RWPE2 (cell line): ENCODE measurements at places on chromosomes 13 and 19.

DNA sequence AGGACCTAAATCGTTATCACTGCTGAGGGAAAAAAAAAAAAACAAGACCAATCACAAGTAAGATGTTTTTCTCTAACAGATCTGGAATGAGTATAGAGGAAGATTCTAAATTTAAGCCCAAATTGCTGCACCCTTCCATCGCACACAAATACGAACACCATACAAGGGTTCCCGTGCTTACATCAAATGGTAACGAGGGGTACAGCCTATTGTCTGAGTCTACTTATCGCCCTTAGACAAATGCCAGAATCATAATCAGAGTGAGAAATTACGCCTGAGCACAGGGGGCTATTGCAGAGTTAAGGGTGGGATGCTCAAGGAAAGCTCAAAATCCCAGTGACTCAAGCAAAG lies 603 bp downstream of the ZC3H13 start:
- H3K27me3 ChIP-seq: no peaks in the 10 kb centered on the region
- no peaks in the 10 kb centered on the region for H3K36me3 ChIP-seq
- DNase-seq: no peak

GRCh38 chr13:58329746-58330145 lies 698.2 kb downstream of the PCDH17 start:
- H3K4me1 ChIP-seq: no peaks in the 10 kb centered on the region
- H3K4me3 ChIP-seq: no peak overlapping the region
- H3K27ac ChIP-seq: no peak overlapping the region
- no peak for DNase-seq

- no peak for DNase-seq
- no peaks in the 10 kb centered on the region for H3K36me3 ChIP-seq
- H3K27ac ChIP-seq: no peak overlapping the region
- no peak overlapping the region for H3K4me3 ChIP-seq
- H3K27me3 ChIP-seq: no peaks in the 10 kb centered on the region
- no peaks in the 10 kb centered on the region for H3K4me1 ChIP-seq
Measured at GRCh38 chr13:26646603-26647002, 89.1 kb downstream of the WASF3 start.

DNA sequence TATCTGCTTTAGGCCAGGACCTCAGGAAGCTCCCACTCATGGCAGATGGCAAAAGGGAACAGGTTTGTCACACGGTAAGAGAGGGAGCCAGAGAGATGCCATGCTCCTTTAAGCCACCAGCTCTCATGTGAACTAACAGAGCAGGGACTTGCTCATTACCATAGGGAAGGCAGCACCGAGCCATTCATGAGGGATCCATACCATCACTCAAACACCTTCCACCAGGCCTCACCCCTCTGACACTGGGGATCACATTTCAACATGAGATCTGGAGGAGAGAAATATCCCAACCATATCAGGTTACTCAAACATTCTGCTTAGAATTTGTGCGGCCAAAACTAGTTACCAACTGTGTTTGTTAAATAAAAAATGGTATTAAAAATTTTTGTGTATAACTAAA lies 427.0 kb downstream of the UQCRFS1 start:
- no peak overlapping the region for H3K27ac ChIP-seq
- H3K4me3 ChIP-seq: no peak overlapping the region
- H3K4me1 ChIP-seq: no peaks in the 10 kb centered on the region
- H3K36me3 ChIP-seq: no peaks in the 10 kb centered on the region

DNA sequence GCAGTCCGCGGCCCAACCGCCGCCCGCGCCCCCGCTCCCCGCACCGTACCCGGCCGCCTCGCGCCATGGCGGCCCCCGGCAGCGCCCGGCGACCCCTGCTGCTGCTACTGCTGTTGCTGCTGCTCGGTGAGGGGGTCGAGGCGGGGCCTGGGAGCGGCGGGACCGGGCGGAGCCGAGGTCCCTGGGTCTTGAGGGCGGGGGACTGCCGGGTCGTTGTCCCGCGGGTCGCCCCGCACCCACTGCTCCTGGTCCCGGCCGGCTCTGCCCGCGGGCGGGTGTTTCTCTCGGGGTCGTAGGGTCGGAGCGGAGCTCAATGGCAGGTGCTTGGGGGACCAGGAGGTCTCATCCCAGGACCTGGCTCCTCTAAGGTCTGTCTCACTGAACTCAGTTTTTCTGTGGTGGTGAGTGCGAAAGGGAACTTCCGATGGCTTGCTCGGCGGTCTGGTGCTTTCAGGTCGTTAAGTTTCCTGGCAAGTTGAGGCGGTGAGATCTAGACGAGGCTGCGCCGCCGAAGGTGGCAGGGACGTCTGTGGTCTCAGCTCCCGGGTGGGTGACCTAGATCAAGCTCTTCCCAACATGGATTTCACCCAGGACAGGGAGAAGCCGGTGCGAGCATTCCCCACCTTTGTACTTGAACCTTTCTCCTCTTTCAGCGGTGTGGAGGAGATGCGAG lies 467 bp downstream of the LAMP1 start:
- peaks cover 7% of the 10 kb centered on the region for H3K4me1 ChIP-seq
- H3K36me3 ChIP-seq: no peaks in the 10 kb centered on the region
- H3K4me3 ChIP-seq: peak overlapping the region; percentile 86
- no peaks in the 10 kb centered on the region for H3K27me3 ChIP-seq
- DNase-seq: no peak
- H3K27ac ChIP-seq: peak overlapping the region; percentile 45

GRCh38 chr13:42820451-42820850 lies 39.1 kb downstream of the FAM216B start:
- H3K27ac ChIP-seq: no peak overlapping the region
- no peak overlapping the region for H3K4me3 ChIP-seq
- no peaks in the 10 kb centered on the region for H3K27me3 ChIP-seq
- H3K4me1 ChIP-seq: peaks cover 13% of the 10 kb centered on the region
- no peak for DNase-seq

GRCh38 chr19:52566588-52566987 lies 3.5 kb upstream of the ZNF701 start:
- no peak for DNase-seq
- no peaks in the 10 kb centered on the region for H3K27me3 ChIP-seq
- H3K4me3 ChIP-seq: no peak overlapping the region
- peaks cover 17% of the 10 kb centered on the region for H3K36me3 ChIP-seq
- peak overlapping the region; percentile 4 for H3K27ac ChIP-seq

DNA sequence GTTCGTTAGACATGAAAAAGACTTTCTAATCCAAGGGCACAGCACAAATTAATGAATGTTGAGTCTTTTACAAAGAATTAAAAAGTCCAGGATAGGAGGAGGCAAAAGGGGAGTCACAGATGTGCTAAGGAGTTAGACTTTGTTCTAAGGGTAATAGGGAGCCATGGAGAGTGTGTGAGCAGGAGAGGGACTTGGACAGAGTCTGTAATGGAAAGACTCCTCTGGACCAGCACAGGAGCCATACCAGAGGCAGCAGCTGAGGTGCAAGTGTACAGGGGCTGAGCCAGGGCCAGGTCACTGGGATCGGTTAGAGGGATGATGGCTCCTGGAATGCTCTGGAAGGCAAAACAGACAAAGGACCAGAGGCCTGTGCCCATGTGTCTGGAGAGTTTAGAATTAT lies 10.5 kb downstream of the GTPBP3 start:
- no peak overlapping the region for H3K4me3 ChIP-seq
- no peaks in the 10 kb centered on the region for H3K36me3 ChIP-seq
- H3K27me3 ChIP-seq: no peaks in the 10 kb centered on the region
- no peaks in the 10 kb centered on the region for H3K4me1 ChIP-seq

DNA sequence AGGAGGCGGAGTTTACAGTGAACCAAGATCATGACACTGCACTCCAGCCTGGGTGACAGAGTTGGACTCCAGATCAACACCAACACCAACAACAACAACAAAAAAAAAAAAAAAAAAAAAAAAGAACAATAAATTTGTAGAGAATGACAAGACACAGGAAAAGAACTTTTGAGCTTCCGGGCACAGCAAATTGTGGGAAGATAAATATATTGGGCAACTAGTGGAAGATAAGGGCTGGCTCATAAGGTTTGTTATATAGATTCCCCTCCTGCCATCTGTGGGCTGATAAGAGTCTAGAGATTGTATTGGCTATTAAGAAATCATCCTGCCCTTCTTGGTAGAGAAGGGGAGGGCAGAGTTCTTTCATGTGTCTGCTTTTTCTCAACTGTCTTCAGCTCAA lies 33.1 kb upstream of the CYP2S1 start:
- DNase-seq: no peak
- H3K4me1 ChIP-seq: no peaks in the 10 kb centered on the region
- no peaks in the 10 kb centered on the region for H3K27me3 ChIP-seq

DNA sequence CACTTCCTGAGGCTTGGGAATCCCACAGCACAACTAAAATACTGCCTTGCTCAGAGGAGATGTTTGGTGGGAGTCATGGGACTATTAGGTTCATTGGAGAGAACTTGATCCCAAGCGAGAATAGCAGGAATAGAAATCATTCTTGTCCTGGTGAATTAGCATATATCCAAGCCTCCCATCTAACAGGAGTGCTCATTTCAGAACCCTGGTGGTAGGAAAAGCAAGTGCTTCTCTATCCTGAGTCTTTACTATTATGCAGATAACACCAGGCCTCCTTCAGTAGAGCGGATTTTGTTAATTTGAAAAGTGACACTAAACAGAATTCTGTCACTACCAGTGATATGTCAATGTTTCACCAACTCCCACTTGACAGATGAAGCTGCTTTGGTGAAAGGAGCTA lies 199.5 kb downstream of the ATP8A2 start:
- H3K36me3 ChIP-seq: no peaks in the 10 kb centered on the region
- DNase-seq: no peak
- no peaks in the 10 kb centered on the region for H3K27me3 ChIP-seq
- no peak overlapping the region for H3K27ac ChIP-seq

DNA sequence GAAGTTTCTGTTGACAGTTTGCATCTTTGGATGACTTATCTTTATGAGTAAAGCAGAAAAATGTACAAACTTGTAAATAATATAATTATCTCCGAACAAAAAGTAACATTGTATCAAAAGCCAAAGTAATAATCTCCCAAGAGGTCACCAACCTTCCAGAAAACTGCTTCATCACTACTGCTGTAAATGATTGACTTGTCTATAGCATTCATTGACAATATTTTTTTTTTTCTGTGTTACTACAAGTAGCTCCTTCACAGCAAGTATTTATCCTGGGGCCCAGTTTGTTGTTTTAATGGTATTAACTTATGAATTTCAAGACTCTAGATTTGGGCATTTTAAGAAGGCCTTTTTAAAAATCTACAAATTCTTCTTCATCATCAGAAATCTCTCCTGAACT lies 242.4 kb downstream of the KLF12 start:
- no peaks in the 10 kb centered on the region for H3K4me1 ChIP-seq
- no peaks in the 10 kb centered on the region for H3K27me3 ChIP-seq
- no peak for DNase-seq

DNA sequence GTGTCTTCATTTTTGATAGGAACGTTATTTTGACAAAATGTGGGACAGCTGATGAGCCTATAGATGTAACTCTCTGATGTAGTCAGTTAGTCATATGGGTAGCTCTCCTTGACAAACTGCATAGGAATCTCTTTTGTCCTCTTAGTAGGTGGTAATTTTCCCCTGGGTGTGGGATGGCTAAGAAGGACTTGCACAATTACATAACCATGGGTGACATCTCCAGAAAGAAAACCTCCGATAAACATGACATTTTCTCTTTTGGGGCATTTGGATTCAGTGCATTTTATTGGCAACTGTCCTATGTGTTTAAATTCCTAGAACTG lies 41.8 kb downstream of the IGFL3 start:
- H3K27ac ChIP-seq: no peak overlapping the region
- DNase-seq: no peak
- peaks cover 4% of the 10 kb centered on the region for H3K4me1 ChIP-seq

DNA sequence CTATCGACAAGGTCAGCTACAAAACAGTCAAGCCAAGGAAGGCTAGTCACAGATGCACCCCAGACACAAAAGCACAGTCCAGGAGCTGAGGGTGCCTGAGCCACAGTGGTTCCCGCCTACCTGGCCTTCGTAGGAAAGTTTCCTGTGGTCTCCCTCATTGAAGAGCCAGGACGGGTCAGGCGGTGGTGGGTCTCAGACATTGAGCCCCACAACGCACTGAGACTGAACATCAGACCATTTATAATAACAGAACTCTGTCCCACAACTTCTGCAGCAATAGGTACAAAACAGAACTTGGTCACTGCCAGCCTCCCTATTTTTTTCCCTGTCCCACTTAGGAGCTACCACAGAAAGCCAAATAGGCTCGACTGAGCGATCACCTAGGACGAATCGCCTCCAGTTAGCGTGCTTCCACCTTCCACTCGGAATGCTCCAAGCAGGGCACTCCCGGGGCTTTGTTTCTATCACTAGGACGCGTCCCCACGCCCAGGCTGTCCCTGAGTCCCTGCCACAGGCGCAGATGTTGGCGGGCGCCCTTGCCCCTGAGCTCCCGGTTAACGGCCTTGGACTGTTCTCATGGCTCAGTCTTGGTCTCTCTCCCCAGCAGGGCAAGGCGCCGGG lies 640 bp upstream of the ZNF544 start:
- no peaks in the 10 kb centered on the region for H3K27me3 ChIP-seq
- peak overlapping the region; percentile 70 for H3K27ac ChIP-seq
- DNase-seq: no peak
- peak overlapping the region; percentile 61 for H3K4me3 ChIP-seq

DNA sequence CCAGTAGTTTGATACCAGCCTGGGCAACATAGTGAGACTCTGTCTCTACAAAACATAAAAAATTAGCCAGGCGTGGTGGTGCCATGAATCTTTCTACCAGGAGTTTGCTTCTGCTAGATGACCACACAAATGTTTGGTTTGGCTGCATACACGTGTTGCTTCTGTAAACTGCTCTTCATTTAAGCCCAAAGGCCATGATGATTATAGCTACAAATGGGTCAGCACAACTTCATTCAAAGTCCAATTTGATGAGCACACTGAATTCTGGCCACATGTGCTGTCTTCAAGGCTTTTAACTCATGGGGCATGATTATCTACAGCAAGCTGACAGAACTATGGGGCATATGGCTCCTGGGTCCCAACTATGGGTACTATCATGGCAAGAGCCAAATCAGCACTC lies 46.3 kb upstream of the DCT start:
- H3K27me3 ChIP-seq: peaks cover 17% of the 10 kb centered on the region
- no peaks in the 10 kb centered on the region for H3K4me1 ChIP-seq
- H3K36me3 ChIP-seq: no peaks in the 10 kb centered on the region
- H3K27ac ChIP-seq: no peak overlapping the region

GRCh38 chr13:80256352-80256932 lies 84.5 kb downstream of the SPRY2 start:
- H3K27ac ChIP-seq: no peak overlapping the region
- no peaks in the 10 kb centered on the region for H3K27me3 ChIP-seq
- no peaks in the 10 kb centered on the region for H3K36me3 ChIP-seq

- no peak overlapping the region for H3K4me3 ChIP-seq
- no peak overlapping the region for H3K27ac ChIP-seq
- H3K36me3 ChIP-seq: no peaks in the 10 kb centered on the region
- DNase-seq: no peak
Measured at GRCh38 chr13:106795847-106796246, 227.9 kb upstream of the ARGLU1 start.

DNA sequence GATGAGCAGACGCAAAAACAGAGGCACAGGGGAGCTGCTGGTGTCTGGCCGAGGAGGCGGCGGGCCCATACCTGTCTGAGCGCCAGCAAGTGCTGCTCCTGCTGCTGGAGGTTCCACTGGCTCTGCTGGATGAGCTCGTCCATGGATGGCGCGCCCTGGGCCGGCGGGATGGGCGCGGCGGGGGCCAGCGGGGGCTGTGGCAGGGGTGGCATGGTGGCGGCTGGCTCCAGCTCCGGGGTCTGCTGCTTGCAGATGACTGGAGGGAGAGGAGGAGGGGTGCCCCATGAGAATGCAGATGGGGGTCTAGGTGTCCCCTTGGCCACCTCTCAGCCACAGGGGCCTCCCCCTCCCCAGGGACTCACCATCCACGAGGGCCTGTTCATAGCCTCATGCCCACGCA lies 6.9 kb downstream of the CHERP start:
- no peak overlapping the region for H3K4me3 ChIP-seq
- no peaks in the 10 kb centered on the region for H3K4me1 ChIP-seq
- no peaks in the 10 kb centered on the region for H3K27me3 ChIP-seq
- H3K27ac ChIP-seq: no peak overlapping the region
